ENCODE measurements at places on chromosomes 5 and 9. TPM values are rescaled to one million over a fixed set of nuclear protein-coding genes. Genes with fewer than 3 reads are reported as not detected.

PCDHGA4 gene
- 0.11 TPM for total RNA-seq

ITGA2 gene
- not detected for total RNA-seq

DNA sequence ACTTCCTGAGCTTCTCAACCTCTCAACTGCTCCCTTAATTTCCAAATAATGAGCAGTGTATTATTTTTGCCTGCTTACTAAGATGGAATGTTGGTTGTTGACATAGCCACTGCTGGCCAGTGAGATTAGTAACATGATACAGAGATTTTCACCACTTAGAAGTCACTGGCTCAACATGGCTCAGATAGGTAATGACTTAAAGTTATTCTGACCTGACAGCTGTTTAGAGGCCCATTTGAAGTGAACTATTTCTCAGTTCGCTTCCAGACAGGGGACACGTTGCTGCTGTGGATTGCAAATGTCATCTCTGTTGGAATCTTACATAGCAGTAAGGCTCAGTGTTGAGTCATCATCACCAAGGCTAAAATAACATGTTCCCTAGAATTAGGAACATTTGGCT lies 490.2 kb downstream of the TLE4 start:
- H3K4me1 ChIP-seq = no peaks in the 10 kb centered on the region
- peaks cover 4% of the 10 kb centered on the region for H3K36me3 ChIP-seq
- H3K27me3 ChIP-seq = no peaks in the 10 kb centered on the region
- no peak overlapping the region for H3K4me3 ChIP-seq
- no peak overlapping the region for H3K27ac ChIP-seq
- no peak for DNase-seq

GRCh38 chr5:93915142-93915553 lies 173.7 kb upstream of the POU5F2 start:
- DNase-seq = no peak
- H3K27me3 ChIP-seq = no peaks in the 10 kb centered on the region
- H3K27ac ChIP-seq = no peak overlapping the region
- no peaks in the 10 kb centered on the region for H3K4me1 ChIP-seq
- peaks cover 10% of the 10 kb centered on the region for H3K36me3 ChIP-seq
- H3K4me3 ChIP-seq = no peak overlapping the region

- DNase-seq = no peak
- H3K4me1 ChIP-seq = no peaks in the 10 kb centered on the region
- peaks cover 5% of the 10 kb centered on the region for H3K36me3 ChIP-seq
- H3K4me3 ChIP-seq = no peak overlapping the region
- peaks cover 38% of the 10 kb centered on the region for H3K27me3 ChIP-seq
- no peak overlapping the region for H3K27ac ChIP-seq
These were observed 79.3 kb downstream of the FOXD1 start for GRCh38 chr5:73369278-73369677.

DNA sequence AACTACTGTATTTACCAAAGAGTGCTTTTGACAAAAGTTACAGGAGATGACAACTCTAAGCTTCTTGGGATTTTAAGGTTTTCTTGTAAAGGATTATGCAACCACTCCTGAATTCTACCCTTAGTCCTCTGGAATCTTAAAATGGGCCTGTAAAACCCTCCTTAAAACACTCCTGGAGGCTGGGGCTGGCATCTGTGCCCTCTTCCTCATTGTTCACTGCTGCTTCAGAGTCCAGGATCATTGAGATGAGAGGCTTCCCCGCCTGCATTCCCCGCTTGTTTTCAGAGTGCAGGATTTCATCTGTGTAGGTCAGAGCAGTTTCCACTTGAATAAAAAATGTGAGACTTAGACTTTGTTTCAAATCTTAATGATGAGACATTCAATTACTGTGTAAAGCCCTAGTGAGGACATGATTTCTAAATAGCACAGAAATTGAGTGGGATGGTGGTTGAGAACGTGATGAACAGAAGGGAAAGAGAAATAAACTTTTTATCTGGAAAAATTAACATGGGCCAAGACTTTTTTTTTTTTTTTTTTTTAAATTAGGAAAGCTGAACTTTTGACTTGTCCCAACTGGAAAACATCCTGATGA lies 40.4 kb downstream of the PCSK5 start:
- H3K4me1 ChIP-seq = peaks cover 58% of the 10 kb centered on the region
- no peak overlapping the region for H3K4me3 ChIP-seq
- DNase-seq = no peak
- H3K36me3 ChIP-seq = peaks cover 30% of the 10 kb centered on the region
- peak overlapping the region; percentile 54 for H3K27ac ChIP-seq

- no peaks in the 10 kb centered on the region for H3K36me3 ChIP-seq
- no peaks in the 10 kb centered on the region for H3K27me3 ChIP-seq
- H3K27ac ChIP-seq = no peak overlapping the region
- H3K4me1 ChIP-seq = no peaks in the 10 kb centered on the region
- H3K4me3 ChIP-seq = no peak overlapping the region
These were observed 1218.7 kb downstream of the EFNA5 start for GRCh38 chr5:106451998-106452397.

GRCh38 chr5:164998142-164998541 lies 1492.7 kb downstream of the MAT2B start:
- no peaks in the 10 kb centered on the region for H3K36me3 ChIP-seq
- no peak for DNase-seq
- H3K4me1 ChIP-seq = no peaks in the 10 kb centered on the region
- no peak overlapping the region for H3K27ac ChIP-seq
- no peaks in the 10 kb centered on the region for H3K27me3 ChIP-seq
